ENCODE measurements at places on chromosomes 4 and X. TPM values are rescaled to one million over a fixed set of nuclear protein-coding genes. Genes with fewer than 3 reads are reported as not detected.
A peak's percentile ranks its signal among the peaks of the same experiment; 100 is the strongest.

The RCHY1 gene
- 30.2 TPM for total RNA-seq

DNA sequence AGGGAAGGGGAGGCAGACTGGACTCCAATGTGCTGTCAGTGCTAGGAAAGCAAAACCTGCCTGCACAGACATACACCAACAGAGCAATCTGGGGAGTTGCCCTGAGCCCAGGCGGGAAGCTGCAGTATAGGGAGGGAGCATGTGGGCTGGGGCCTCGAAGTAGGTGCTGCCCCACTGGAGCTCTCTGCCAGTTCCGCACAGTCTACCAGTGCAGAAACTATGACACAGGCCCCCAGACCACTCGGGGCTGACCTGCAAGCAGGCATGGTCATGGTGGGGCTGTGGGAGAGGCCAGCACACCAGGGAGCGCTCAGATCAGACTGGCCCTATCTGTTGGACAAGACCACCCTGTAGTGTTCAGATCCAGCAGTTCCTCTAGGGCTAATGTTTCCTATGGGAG, 344.1 kb upstream of the TRAM1L1 start:
- H3K4me3 ChIP-seq, result no peak overlapping the region
- no peaks in the 10 kb centered on the region for H3K36me3 ChIP-seq
- H3K27me3 ChIP-seq, result no peaks in the 10 kb centered on the region

The POU4F2 gene
- total RNA-seq, result not detected

The FAM9C gene
- not detected for total RNA-seq

The JCHAIN gene
- 99.1 TPM for total RNA-seq

The XG gene
- total RNA-seq, result 0.64 TPM

The ADGRG4 gene
- 0.06 TPM for total RNA-seq

GRCh38 chrX:3715921-3716320, 2.5 kb upstream of the PRKX start:
- no peak for DNase-seq
- H3K36me3 ChIP-seq, result no peaks in the 10 kb centered on the region
- no peaks in the 10 kb centered on the region for H3K4me1 ChIP-seq
- no peaks in the 10 kb centered on the region for H3K27me3 ChIP-seq
- no peak overlapping the region for H3K27ac ChIP-seq
- no peak overlapping the region for H3K4me3 ChIP-seq

DNA sequence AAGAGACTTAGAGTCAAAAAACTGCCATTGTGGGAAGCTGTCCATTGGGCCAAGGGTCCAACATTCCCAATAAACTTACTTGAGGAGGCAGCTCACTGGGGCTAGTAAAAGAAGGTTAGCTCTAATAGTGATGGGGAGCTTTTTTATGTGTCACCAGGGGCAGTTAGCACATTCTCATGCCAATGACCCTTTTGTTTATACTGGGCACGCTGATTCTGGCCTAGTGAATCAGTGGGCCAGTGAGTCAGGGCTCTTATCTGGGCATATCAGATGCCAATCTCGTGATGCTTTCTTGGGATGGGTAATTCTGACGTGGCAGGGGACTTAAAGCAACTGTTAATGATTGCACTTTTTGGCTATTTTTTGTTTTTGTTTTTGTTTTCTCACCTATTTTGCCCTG, 27.8 kb downstream of the TCEAL1 start:
- no peak for DNase-seq
- H3K4me1 ChIP-seq, result no peaks in the 10 kb centered on the region
- no peaks in the 10 kb centered on the region for H3K27me3 ChIP-seq

DNA sequence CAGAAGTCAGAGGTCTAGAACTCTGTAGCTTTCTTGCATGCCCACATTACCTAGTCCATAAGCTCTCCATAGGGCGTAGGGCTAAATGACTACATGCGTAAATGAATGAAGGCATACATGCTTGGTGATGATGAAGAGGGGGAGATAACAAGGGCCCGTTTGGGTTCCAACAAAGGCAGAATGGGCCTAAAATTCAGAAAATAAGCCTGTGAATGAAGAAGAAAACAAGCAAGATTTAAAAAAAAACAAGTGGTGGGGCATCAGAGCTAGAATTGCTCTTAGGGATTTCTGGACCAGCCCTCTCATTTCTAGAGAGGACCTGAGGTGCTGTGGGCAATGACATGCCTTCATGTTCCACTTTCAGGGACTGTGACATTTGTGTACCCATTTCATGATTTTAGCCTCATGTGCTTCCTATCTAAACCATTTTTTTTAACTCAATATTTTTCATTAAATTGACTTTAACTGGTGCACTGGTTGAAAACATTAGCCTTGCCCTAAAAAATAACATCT, 12.1 kb downstream of the GPRIN3 start:
- DNase-seq, result no peak
- peaks cover 26% of the 10 kb centered on the region for H3K4me1 ChIP-seq
- H3K36me3 ChIP-seq, result no peaks in the 10 kb centered on the region

DNA sequence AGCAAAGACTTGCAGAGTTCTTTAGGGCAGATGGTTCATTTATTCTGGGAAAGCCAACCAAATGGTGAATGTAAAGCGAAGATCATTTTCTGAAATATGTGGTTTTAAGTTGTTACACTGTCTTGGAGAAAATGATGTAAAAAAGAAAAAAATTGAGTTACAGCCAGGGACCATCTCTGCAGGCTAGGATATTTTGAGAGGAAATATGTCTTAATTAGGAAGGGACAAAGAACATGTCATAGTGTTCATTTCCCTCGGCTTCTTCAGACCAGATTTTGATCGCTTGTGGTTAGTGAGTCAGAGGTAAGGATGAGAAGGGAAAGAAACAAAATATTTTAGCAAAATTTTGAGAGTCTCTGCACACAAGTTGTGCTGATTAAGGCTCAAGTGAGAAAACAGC, 59.0 kb upstream of the C1QTNF7 start:
- H3K27me3 ChIP-seq, result no peaks in the 10 kb centered on the region
- no peaks in the 10 kb centered on the region for H3K36me3 ChIP-seq
- DNase-seq, result no peak
- H3K27ac ChIP-seq, result no peak overlapping the region
- H3K4me3 ChIP-seq, result no peak overlapping the region
- no peaks in the 10 kb centered on the region for H3K4me1 ChIP-seq

The NLGN4X gene
- total RNA-seq, result 4.2 TPM

- H3K4me3 ChIP-seq, result no peak overlapping the region
- DNase-seq, result no peak
- no peaks in the 10 kb centered on the region for H3K36me3 ChIP-seq
- no peak overlapping the region for H3K27ac ChIP-seq
- H3K4me1 ChIP-seq, result no peaks in the 10 kb centered on the region
- no peaks in the 10 kb centered on the region for H3K27me3 ChIP-seq
Measured at GRCh38 chrX:29155286-29155685, 568.0 kb downstream of the IL1RAPL1 start.

The OPRPN gene
- not detected for total RNA-seq

- H3K27ac ChIP-seq, result no peak overlapping the region
- no peaks in the 10 kb centered on the region for H3K36me3 ChIP-seq
- H3K4me1 ChIP-seq, result no peaks in the 10 kb centered on the region
- no peak for DNase-seq
Measured at GRCh38 chrX:153622661-153623309, 23.8 kb upstream of the CCNQ start.

DNA sequence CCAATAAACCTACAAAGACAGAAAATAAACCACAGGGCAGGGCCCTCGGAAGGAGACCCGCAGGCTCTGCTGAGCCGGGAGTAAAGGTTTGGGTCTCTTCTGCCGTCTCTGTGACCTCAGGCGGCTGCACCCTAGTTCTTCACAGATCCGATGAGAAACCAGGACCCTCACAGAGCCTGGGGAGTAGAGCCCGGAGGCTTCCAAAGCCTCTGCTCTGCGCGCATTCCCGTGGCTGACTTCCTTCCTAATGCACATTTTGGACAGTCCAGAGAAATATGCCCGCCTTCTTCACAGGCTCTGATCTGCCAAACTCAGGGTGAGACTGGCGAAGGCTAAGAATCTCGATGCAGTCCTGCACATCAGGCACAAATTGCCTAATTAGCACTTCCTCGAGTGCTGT, 245.5 kb downstream of the EVC2 start:
- no peaks in the 10 kb centered on the region for H3K36me3 ChIP-seq
- no peak overlapping the region for H3K27ac ChIP-seq
- DNase-seq, result peak; percentile 41

GRCh38 chrX:46184749-46185148, 360.5 kb downstream of the ZNF674 start:
- H3K36me3 ChIP-seq, result no peaks in the 10 kb centered on the region
- no peak for DNase-seq
- H3K4me3 ChIP-seq, result no peak overlapping the region
- no peak overlapping the region for H3K27ac ChIP-seq

- DNase-seq, result no peak
- H3K27me3 ChIP-seq, result no peaks in the 10 kb centered on the region
- H3K4me1 ChIP-seq, result no peaks in the 10 kb centered on the region
- no peak overlapping the region for H3K27ac ChIP-seq
- no peak overlapping the region for H3K4me3 ChIP-seq
Measured at GRCh38 chr4:137678796-137679195, 146.5 kb upstream of the PCDH18 start.

DNA sequence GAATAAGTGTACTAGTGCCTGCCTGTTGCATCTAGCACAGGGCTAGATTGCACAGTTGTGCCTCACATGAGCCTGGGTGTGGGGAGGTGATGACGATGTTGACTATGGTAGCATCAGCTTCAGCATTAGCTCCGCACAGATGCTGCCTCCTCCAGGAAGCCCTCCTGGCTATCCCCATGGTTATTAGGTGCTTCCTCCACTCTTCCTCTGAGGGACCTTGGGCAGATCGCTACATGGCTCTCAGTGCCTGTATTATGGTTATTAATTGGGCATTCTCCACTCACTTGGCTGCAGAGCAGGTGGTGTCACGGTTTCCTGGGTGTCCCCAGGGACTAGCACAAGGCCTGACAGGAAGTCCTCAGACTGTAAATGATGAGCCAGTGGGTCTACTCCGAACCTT, 325.6 kb downstream of the ARHGAP10 start:
- no peaks in the 10 kb centered on the region for H3K36me3 ChIP-seq
- no peak for DNase-seq
- no peak overlapping the region for H3K27ac ChIP-seq
- peaks cover 20% of the 10 kb centered on the region for H3K4me1 ChIP-seq
- H3K4me3 ChIP-seq, result no peak overlapping the region

DNA sequence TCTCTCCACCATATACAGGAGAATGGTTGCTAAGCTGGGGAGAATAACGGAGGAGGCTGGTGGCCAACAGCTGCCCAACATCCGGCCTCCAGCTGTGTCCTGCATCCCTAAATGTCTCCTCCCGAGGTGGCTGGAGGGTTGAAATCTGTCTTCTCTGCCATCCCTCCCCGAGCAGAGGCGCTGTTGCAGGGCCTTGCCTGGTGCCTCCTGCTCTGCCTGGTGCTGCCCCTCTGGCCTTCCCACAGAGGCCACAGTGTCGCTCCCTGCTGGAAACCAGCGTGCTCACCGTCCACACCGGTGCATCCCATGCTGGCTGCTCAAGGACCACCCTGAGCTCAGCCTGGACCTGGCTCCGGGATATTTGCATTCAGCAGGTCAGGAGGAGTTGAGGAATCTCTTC, 115.2 kb downstream of the ENPP6 start:
- no peaks in the 10 kb centered on the region for H3K27me3 ChIP-seq
- H3K27ac ChIP-seq, result no peak overlapping the region
- peaks cover 25% of the 10 kb centered on the region for H3K4me1 ChIP-seq
- H3K4me3 ChIP-seq, result no peak overlapping the region
- no peak for DNase-seq

The ALAS2 gene
- total RNA-seq, result 0.78 TPM

- peaks cover 12% of the 10 kb centered on the region for H3K4me1 ChIP-seq
- peak overlapping the region; percentile 77 for H3K27ac ChIP-seq
- H3K27me3 ChIP-seq, result peaks cover 8% of the 10 kb centered on the region
Measured at GRCh38 chr4:176791591-176792325, 964 bp downstream of the VEGFC start.

DNA sequence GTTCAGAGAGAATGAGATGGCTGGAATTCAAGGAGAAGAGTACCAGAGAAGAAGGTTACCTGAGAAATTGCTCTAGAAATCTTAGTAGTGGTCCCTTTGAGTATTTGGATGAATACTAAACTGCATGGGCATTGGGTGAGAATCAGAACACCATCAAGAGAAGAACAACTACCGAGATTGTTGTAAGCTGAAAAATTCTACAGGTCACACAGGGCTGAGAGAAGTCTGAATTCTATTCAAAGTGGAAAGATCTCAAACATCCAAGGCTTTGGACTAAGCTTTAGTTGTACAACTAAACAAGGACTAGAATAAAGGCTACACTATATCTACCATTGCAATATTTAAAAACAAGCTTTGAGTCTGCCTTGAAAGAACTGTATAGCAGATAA, 40.8 kb downstream of the LRBA start:
- no peaks in the 10 kb centered on the region for H3K36me3 ChIP-seq
- DNase-seq, result no peak
- no peak overlapping the region for H3K4me3 ChIP-seq
- H3K4me1 ChIP-seq, result peaks cover 14% of the 10 kb centered on the region
- no peaks in the 10 kb centered on the region for H3K27me3 ChIP-seq

DNA sequence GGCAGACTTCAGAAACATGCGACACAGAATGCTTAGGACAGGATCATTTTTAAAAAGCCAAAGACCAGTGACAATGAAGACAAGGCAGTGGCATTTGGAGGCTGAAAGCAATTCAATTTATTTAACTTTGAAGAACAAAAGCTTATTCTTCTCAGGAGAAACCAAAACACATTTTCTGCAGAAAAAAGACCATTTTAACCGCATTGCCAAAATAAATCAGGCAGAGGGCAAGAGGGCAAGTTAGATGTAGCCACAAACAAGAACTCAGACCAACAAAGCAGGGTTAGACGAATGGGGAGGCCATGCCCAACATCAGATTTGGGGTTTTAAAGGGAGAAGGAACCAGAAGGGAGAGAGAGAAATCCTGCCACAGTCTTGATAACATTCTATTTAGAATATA, 58.9 kb downstream of the RELL1 start:
- no peak overlapping the region for H3K27ac ChIP-seq
- peaks cover 11% of the 10 kb centered on the region for H3K4me1 ChIP-seq
- H3K27me3 ChIP-seq, result no peaks in the 10 kb centered on the region
- no peaks in the 10 kb centered on the region for H3K36me3 ChIP-seq
- no peak for DNase-seq

- H3K27ac ChIP-seq, result no peak overlapping the region
- no peaks in the 10 kb centered on the region for H3K4me1 ChIP-seq
- no peak for DNase-seq
Measured at GRCh38 chr4:93157986-93158385, 670.6 kb upstream of the ATOH1 start.

GRCh38 chr4:89994176-89994873, 99.7 kb downstream of the MMRN1 start:
- H3K27ac ChIP-seq, result no peak overlapping the region
- no peak for DNase-seq
- H3K4me1 ChIP-seq, result no peaks in the 10 kb centered on the region
- no peaks in the 10 kb centered on the region for H3K36me3 ChIP-seq
- no peaks in the 10 kb centered on the region for H3K27me3 ChIP-seq

DNA sequence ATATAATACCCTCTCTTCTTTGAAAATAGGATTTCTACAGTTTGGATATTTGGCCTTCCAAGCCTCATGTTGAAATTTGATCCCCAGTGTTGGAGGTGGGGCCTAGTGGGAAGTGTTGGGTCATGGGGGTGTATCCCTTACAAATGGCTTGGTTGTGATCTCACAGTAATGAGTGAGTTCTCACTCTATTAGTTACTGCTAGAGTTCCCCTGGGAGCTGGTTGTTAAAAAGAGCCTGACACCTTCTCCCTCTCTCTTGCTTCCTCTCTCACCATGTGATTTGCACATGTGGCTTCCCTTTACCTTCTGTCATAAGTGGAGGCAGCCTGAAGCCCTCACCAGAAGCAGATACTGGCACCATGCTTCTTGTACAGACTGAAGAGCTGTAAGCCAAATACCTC, 73.9 kb downstream of the HDAC8 start:
- H3K27me3 ChIP-seq, result no peaks in the 10 kb centered on the region
- no peaks in the 10 kb centered on the region for H3K4me1 ChIP-seq
- H3K4me3 ChIP-seq, result no peak overlapping the region
- no peak for DNase-seq
- no peak overlapping the region for H3K27ac ChIP-seq
- H3K36me3 ChIP-seq, result no peaks in the 10 kb centered on the region

Measured in upper lobe of right lung (tissue), 1 donor.